ENCODE measurements at places on chromosomes 5 and 9. TPM values are rescaled to one million over a fixed set of nuclear protein-coding genes. Genes with fewer than 3 reads are reported as not detected.

Gene TAF11L5
- total RNA-seq = not detected

- DNase-seq = peak; percentile 36
Measured at GRCh38 chr9:36924071-36924470, 110.0 kb downstream of the PAX5 start.

GRCh38 chr5:74580729-74581109, 59.8 kb downstream of the ENC1 start:
- no peak for DNase-seq

- no peak for DNase-seq
Measured at GRCh38 chr9:14014218-14014617, 299.7 kb downstream of the NFIB start.

Gene DCTN4
- total RNA-seq = 62.2 TPM

GRCh38 chr9:119020730-119021333, 348.4 kb downstream of the BRINP1 start:
- DNase-seq = no peak

DNA sequence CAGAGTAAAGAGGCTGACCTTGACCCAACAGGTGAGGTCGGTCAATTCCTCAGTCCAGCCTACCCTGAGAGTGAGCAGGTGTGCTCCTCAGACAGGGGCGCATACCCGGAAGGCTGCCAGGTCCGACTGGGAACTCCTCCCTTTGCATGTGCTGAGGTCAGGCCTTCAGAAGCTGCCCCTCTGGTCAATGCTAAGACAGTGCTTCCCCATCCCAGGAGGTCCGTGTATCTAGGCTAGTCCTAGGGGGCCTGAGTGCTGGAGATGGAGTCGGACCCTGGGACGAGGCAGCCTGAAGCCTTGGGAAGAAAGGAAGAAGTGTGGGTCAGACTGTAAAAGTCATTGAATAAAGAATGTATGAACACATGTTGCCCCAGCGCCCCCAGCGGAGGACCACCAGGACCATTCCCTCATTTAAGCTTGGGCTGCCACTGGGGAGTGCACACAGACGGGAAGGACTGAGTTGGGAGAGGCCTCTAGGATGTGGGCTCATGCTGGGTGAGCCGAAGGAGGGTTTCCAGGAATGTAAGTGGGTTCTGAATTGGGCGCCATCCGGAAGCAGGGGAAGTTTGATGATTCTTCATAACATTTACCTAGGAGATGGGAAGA, 41.0 kb upstream of the GFPT2 start:
- no peak for DNase-seq

- DNase-seq = no peak
Measured at GRCh38 chr5:108588323-108588722, 159.4 kb upstream of the FER start.

GRCh38 chr5:91361055-91361701, 21.9 kb downstream of the ARRDC3 start:
- no peak for DNase-seq

DNA sequence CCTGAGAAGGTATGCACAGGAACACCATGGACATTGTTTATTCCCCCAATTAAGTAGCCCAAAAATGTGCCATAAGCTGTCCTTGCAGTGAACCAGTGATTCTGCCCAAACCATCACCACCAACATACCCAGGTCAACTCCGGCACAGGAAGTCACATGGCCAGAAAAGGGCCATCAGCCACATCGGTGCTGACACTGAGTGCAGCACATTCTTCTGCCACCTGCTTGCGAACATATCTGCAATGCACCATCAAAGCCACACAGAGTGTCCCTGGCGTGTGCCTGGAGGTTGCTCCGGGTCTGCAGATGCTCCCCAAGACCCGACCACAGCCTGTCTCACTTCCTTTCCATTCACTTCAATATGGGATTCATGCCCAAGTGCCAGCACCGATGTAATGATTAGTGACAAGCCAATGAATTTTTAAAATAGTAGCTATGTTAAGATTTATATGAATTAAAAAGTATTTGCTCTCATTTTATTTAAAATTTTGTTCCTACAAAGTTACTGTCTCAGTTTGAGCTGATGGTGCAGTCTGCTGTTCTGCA, 37.6 kb downstream of the SYK start:
- no peak for DNase-seq

Gene EIF4E1B
- not detected for total RNA-seq

GRCh38 chr5:160850421-160850820, 1.6 kb downstream of the ATP10B start:
- DNase-seq = peak; percentile 46

Gene NPDC1
- total RNA-seq = 44.1 TPM

Gene GARNL3
- 11.8 TPM for total RNA-seq

DNA sequence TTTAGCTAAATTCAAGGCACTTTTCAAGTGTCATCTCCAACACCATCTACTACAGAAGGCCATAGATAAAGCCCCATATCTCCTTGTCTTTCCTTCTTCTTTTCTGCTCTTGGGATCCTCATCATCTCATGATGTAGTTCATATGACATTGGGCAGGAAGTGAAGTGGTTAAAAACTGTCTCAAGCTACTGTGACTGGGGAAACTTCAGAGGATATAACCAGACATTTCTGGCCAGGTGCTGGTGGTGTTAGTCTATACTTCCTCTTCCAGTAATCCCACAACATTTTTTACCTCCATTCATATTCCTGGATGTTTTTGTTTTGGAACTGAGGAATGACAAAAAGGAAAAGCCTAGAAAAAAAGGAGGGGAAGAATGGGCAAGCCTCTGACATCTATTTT, 188.7 kb downstream of the LURAP1L start:
- no peak for DNase-seq

Gene SAXO1
- total RNA-seq = 0.20 TPM

GRCh38 chr9:21708856-21709255, 93.6 kb upstream of the MTAP start:
- no peak for DNase-seq

DNA sequence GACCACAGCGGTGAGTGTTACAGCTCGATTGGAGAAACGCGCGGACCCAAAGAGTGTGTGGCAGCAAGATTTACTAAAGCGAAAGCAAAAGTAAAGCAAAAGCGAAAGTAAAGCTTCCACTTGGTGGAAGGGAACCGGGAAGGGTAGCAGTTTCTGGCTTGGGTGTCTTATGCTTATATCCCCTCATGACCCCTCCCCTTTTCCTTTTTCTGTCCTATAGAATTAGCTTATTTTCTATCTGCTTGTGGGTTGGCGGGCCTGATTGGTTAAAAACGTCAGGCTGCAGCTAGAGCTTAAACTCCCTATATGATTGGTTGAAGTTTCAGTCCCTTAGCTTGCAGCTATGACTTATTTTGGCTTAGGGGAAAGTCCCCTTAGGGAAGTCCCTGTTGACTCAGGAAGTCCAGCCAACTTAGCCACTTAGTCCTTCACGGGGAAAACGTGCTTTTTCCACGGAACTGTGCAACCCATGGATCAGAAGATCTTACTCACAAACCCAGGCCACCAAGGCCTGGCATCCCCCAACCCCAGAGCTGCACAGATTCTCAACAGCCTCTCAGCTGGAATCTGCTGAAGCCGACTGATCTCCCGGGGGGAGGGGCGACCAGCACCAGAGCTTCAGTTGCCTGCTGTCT, 114.2 kb upstream of the ADAMTS16 start:
- DNase-seq = no peak

Gene TPPP
- 0.28 TPM for total RNA-seq

DNA sequence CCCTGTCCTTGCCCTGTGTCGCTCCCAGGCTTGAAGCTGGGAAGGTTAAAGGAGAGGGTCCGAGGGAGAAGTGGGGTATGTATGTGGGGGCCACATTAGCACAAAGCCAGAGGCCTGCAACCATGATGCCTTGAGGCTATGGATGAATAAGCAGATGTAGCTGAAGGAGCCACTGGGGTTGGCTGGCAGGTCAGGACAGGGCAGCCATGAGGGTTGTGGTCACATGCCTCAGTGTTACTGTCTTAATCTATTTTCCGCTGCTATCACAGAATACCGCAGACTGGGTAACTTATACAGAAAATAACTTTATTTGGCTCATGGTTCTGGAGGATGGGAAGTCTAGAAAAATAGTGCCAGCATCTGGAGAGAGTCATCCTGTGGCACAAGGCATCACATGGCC, 9.2 kb upstream of the GRHPR start:
- DNase-seq = no peak

GRCh38 chr5:95887977-95888376, 65.5 kb upstream of the GLRX start:
- DNase-seq = no peak

DNA sequence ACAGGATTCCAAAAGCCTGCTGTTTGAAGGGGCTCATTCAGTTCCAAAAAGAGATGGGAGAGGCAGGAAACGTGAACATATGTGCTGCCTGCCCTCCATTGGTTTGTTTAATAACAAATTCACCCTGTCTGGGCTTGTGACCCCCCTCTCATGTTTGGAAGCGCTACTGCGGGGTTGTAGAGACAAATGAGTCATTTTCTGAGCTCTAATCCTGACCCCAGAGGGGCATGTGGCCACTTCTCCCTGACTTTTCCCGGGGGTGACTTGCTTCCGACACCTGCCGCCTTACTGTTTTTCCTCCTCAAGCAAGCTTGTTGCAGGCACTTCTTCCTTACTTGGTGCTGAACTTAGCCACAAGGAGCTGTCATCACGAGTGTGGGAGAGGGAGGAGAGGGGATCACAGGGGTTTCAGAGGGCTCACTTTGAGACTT, 75.9 kb downstream of the LMNB1 start:
- no peak for DNase-seq

- no peak for DNase-seq
Measured at GRCh38 chr9:12849486-12850003, 74.7 kb downstream of the LURAP1L start.

Gene ITGA2
- total RNA-seq = 19.3 TPM

Gene TRIM36
- 1.3 TPM for total RNA-seq

- DNase-seq = peak; percentile 41
Measured at GRCh38 chr5:54742417-54742891, 224.9 kb downstream of the SNX18 start.

GRCh38 chr9:12695474-12695873, 2.3 kb downstream of the TYRP1 start:
- DNase-seq = no peak

DNA sequence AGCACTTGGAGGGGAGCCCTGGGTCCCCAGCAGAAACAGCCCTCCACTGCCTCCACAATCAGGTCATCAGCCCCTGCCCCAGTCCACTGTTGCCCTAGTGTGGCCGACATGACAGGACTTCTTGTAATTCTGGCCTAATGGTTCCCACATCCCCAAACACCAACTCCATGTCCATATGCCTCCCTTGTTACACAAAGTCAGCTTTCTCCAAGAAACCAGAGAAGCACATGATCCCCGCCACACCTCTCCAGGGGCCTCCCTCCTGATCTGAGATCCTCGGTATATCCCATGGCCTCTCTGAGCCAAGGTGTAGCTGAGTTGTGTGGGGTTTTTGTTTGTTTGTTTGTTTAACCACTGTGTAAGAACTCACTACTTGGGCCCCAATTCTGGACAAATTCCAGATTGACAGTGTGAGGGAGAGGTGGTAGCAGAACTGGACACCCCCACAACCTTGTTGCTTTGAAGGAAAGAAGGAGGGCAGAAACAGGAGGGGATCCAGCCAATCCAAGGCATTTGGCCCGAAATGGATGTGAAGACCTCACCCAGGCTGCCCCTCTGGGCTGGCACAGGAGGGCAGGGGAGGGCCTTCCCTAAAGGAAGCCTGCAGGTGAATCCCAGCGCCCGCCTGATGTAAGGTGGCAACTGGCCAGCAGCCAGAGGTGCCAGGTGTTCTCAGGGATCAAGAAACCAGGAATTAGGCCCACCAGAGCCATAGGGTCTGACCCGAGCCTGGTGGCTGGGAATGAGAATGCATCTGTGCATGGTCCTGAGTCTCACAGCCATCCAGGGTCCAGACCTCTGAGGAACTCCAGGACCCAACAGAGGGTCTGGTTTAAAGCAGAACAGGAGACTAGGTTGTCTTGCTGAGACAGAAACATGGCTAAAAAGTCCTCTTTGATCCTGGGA, 13.4 kb downstream of the IRF1 start:
- DNase-seq = no peak

DNA sequence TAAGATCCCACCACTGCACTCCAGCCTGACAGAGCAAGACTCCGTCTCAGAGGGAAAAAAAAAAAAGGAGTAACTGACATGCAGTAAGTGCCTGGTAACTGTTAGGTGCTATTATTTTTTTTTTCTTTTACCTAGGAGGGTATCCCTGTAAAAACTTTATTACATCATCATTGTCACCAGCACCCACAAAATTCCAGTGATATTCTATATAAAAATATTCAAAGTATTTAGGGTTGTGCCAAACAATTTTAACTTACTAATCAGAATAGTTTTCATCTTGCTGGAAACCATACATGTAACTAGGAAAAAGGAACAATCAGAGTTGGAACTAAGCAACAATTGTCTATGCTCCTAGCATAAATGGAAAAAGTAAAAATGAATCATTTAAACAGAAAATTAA, 112.4 kb downstream of the SSBP2 start:
- no peak for DNase-seq

DNA sequence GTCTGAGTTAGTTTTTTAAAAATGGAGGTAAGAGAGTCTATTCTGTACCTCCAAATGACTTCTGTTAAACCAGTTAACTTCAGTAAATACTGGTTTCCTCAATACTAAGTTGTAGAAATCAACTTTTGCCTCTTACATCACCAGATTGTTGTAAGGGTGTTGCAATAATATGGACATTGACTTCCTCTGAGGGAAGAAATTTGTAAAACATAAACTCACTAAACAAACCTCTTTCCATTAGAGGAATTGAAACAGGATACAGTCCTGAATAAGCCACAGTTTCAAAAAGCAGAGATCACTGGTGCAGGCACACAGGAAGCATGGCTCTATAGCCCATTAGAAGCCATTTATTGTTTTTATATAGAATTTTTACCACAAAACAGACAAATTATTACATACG, 32.7 kb upstream of the SLCO6A1 start:
- no peak for DNase-seq

Gene VDAC1
- 317 TPM for total RNA-seq

- DNase-seq = no peak
Measured at GRCh38 chr5:57408714-57409113, 73.9 kb downstream of the ACTBL2 start.

DNA sequence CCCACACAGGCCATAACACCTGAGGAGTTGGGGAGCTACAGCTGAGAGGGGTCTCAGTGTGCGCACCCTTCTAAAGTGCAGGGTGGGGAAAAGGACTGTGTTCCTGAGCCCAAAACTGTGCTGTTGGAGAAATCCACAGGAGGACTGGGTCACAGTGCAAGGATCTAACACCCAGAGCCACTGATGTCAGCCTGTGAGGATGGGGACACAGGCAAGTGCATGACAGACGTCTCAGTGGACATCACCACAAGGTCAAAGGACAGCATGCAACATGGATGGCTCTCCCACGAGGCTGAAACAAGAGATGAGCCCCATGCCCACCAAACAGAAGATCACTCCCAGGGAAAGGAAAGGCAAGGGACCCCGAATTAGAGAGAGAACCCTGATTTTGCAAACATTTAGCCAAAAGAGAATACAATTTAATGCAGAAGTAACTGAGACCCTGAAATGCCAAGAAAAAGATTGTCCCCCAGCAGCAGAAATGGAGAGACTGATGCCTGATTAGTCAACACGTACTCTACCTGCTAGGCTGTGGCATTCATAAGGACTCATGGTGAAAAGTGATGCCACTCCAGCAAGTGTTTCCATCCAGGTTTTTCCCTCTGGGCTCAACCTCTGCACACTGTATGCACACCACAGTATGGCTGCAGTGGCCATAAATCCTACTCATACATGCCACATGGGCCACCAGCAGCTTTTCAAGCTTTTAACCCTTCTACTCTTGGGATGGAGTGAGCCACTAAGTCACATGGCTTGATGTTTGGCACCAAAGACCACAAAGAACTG, 14.2 kb downstream of the KLF9 start:
- DNase-seq = no peak

Gene RNF180
- total RNA-seq = 0.61 TPM

- DNase-seq = no peak
Measured at GRCh38 chr9:105255421-105255820, 11.0 kb downstream of the SLC44A1 start.

All from Caco-2 (cell line).